ENCODE measurements at places on chromosomes 16 and 17. TPM values are rescaled to one million over a fixed set of nuclear protein-coding genes. Genes with fewer than 3 reads are reported as not detected.

DNA sequence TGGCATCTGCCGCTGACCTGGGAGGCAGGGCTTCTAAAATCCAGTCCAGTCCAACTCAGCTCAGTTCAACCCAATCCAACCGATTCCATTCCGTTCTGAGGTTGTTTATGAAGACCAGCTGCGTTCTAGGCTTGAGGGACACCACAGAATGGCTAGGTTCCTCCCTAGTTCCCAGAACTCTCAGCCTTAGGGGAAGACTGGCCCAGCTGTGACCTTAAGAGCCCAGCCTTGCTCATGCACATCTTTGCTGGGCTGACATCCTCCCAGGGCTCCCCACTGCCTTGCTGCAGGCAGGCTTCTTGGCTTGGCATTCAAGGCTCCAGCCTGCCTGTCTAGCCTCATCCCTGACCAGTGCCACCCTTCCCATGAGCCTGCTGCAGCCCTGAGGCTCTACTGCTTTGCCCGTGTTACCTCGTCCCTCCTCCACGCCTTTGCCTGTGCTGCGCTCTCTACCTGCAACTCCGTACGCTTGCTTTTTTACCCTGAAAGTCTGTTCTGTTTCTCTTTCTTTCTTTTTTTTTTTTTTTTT, 7.9 kb downstream of the SLC12A3 start:
- no peak for DNase-seq

The SDR42E2 gene
- total RNA-seq: 2.9 TPM

GRCh38 chr16:88379694-88380040, 3.1 kb upstream of the ZNF469 start:
- no peak for DNase-seq

GRCh38 chr17:81395600-81396277, 482 bp downstream of the BAHCC1 start:
- DNase-seq: no peak

GRCh38 chr17:77851921-77852320, 106.6 kb upstream of the TNRC6C start:
- no peak for DNase-seq

GRCh38 chr17:81387100-81388090, 7.9 kb upstream of the BAHCC1 start:
- DNase-seq: no peak
